Stimulated activated CD4-positive, alpha-beta T cell treated with anti-CD3 and anti-CD28 coated beads, Interleukin-15, amount 100 ng/mL, for 48 hours (primary cell): ENCODE measurements at places on chromosomes 1 and 21.

DNA sequence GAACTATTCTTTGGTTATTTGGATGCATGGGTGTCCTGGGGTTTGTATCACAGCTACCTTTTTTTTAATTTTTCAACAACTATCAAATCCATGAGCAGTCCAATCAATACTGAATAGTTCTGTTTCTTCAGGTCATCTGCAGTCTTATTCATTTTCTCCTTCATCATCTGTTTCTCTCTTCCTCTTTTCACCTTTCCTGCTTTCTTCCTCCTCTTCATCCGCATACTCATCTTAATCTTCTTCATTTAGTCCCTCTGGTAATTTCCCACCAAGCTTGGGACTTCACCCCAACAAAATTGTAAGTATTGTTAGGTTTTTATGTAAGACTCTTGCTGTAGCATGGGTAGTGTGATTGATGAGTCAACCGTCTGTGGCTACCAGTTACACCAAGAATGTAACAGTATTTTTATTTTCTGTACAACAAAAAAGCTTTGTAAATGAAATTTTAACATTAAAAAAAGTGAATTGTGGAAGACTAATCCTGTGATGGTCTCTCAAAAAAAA, 184.1 kb upstream of the RNPC3 start:
- DNase-seq: no peak

DNA sequence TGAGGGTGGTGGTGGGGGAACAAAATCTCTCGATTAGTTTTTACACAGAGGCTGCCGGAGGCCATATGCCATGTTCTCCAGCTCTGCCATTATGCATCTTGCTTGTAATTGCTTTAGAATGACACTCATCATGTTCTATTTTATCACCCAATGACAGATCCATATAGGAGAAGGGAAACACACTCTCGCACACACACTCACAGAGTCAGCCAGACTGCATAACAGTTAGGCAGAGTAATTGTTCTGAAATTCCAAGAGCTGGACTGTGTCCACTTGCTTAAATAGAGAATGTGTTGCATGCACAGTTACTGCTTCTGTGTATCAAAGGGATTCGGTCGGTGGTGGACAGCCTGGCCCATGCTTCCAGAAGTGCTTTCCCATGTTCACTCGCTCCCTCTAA, 30.6 kb downstream of the KCND3 start:
- DNase-seq: no peak

DNA sequence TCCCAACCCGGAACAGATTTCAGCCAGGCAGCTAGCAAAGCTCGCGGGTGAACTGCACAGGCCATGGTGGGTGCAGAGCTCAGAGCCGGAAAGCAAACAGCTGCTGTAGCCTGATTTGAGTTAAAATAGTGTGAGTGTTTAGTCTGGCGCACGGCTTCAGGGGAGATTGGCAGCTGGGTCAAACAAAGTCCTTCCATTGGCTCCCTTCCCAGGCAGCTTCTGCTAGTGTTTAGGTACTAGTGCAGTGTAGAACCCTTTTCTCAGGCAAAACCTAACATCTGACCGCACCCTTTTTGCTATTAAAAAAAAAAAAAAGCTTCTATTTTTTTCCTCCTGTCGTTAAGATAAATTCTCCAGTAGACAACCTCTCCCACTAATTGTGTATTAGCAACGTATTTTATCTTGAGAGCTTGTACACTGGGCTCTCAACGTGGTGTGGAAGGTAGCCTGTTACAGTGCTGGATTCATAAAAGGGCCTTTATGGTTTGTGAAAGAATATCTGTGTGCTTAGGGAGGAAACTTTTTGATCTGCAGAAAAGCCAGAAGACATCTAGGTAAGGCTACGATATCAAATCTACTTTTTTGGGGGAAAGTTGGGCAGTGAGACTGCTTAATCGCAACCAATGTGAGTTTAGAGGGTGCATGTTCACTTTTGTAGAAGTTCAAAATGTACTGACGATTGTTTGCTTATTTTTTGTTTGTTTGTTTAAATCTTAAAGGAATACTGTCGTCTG, 689.6 kb downstream of the USP25 start:
- no peak for DNase-seq

- DNase-seq: no peak
Observed at GRCh38 chr1:222886194-222886854, 71.5 kb downstream of the DISP1 start.

DNA sequence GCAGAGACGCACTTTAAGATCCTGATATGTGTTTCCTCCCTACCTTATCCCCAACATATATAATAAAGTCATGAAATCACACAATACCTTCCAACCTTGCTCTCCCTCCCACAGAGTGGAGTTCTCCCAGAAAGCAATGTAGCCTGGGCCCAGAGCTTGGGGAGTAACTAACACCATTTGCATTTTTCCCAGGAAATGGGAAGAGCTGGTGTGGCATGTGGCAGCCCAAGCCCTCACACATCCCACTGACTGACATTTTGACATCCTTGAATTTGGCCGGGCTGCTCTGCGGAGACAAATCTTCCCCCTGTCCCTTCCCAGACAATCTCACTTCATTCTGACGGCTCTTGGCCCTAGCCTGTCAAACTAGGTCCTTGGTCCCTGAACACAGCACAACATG, 37.0 kb upstream of the ATP2B4 start:
- DNase-seq: no peak

DNA sequence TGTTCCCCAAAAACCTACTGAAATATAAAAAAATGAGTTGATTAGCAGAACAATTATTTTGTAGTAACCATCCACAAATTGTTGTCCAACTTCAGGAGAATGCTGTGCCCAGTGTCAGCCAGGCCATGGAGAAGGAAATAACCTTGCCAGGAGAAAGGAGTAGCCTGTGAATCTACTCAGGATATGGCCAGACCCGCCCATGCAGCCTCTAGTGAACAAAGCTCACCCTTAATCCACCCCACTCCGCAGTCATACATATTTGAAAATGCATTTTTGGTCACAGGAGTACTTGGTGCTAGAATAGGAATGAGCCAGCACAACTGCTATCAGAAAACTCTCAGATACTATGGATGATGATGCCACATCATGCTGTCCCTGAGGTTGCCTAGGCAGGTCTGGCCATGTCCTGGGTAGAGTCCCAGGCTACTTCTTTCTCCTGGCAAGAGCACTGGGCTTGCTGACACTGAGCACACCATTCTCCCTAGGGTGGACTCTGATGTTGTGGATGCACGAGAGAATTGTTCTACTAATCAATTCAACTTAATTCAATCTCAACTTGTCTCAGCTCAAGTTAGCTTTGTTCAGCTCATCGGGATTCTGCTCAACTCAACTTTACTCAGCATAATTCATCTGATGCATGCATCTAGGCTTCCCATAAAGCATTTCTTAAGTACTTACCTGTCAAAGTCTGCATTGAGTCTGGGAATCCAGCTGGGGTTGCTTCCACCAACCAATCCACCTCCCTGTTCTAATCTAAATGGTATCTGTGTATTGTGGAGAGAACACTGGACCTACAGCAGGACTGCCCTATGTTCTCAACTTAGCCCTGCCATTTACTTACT, 18.2 kb downstream of the STYXL2 start:
- DNase-seq: no peak

- DNase-seq: no peak
Observed at GRCh38 chr1:244246334-244246733, 195.3 kb downstream of the ZBTB18 start.

DNA sequence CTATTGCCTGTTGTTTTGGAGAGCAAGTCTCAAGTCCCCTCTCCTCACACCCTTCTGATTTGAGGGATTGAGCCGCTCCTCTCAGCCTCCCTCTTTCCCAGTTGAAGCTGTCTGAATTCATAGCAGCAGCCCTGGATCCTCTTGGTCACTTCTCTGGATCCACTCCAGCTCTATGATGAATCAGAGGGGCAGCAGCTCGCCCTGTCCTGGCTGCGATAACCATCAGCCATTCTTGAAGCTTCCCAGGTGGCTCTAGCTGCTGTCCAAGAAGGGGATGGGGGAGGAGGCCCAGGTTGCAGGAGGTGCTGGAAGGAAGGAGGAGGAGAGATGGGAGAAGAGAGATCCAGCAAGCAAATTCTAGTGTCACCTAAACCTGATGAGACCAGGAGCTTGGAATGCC, 31.3 kb downstream of the WNT4 start:
- no peak for DNase-seq

DNA sequence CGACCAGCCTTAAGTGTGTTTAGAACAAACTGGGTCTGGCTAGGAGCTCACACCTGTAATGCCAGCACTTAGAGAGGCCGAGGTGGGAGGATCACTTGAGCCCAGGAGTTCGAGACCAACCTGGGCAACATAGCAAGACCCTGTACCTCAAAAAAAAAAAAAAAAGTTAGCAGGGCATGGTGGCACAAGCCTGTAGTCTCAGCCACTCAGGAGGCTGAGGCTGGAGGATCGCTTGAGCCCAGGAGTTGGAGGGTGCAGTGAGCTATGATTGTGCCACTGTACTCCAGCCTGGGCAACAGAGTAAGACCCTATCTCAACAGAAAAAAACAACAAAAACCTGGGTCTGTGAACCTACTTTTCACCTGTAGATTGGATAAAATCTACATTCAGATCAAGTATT, 54.6 kb downstream of the PIK3CD start:
- DNase-seq: no peak

DNA sequence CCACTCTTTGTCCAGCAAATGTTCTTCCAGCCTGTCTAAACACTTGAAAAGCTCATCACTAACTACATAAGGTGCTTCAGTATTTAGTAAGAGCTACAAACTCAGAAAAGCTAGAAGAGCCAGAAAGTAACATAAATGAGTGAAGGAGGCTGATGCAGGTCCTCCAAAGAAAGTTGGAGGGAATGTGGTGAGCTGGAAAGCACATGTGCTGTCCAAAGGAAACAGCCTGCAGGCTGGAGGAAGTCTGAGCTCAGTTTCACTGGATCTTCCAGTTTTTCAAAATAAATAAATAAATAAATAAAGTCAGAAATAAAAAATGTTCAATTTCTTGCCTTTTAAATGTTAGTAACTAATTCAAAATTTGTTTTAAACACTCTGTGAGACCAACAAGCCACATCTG, 25.5 kb downstream of the ZC3H11B start:
- DNase-seq: no peak

GRCh38 chr21:41295721-41296254, 20.8 kb upstream of the FAM3B start:
- no peak for DNase-seq
